ENCODE measurements at places on chromosomes 16 and 17. TPM values are rescaled to one million over a fixed set of nuclear protein-coding genes. Genes with fewer than 3 reads are reported as not detected.

The GNAO1 gene
- total RNA-seq = 1.7 TPM

The MPV17L gene
- not detected for total RNA-seq

The FADS6 gene
- not detected for total RNA-seq

The CCDC200 gene
- total RNA-seq = 0.47 TPM

The NTN3 gene
- not detected for total RNA-seq

The NUDT7 gene
- 5.9 TPM for total RNA-seq

The C16orf86 gene
- 1.9 TPM for total RNA-seq

The MAF gene
- 67.6 TPM for total RNA-seq

The SPIRE2 gene
- total RNA-seq = 1.2 TPM

The SEZ6 gene
- not detected for total RNA-seq

The KLHL10 gene
- not detected for total RNA-seq

The TBC1D3H gene
- total RNA-seq = not detected

The AARS1 gene
- 101 TPM for total RNA-seq

The SPATA2L gene
- 8.2 TPM for total RNA-seq

The TMEM98 gene
- 1.8 TPM for total RNA-seq

The GLIS2 gene
- total RNA-seq = 0.34 TPM

The HAP1 gene
- 0.05 TPM for total RNA-seq

The SLC38A8 gene
- total RNA-seq = not detected

The MFAP4 gene
- not detected for total RNA-seq

The ARHGAP44 gene
- total RNA-seq = not detected

The KRT23 gene
- total RNA-seq = not detected

The OTOP3 gene
- total RNA-seq = not detected

The NUPR1 gene
- not detected for total RNA-seq

The ZNF597 gene
- 3.0 TPM for total RNA-seq

The MAP2K3 gene
- 80.7 TPM for total RNA-seq

The SDK2 gene
- total RNA-seq = 3.9 TPM

The C16orf89 gene
- not detected for total RNA-seq

The ACSM3 gene
- 0.78 TPM for total RNA-seq

The MYH2 gene
- total RNA-seq = not detected

The DYNLRB2 gene
- not detected for total RNA-seq

The KCNH6 gene
- not detected for total RNA-seq

The MMP15 gene
- 0.68 TPM for total RNA-seq

The FAHD1 gene
- total RNA-seq = 10.1 TPM

The PLXDC1 gene
- 1.9 TPM for total RNA-seq

The SAT2 gene
- 29.0 TPM for total RNA-seq

The SLC47A1 gene
- total RNA-seq = 0.25 TPM

The CHMP1A gene
- total RNA-seq = 96.3 TPM
